ENCODE measurements at places on chromosomes 3 and 15.

GRCh38 chr3:45026957-45027356, 854 bp downstream of the CLEC3B start:
- no peak for DNase-seq

DNA sequence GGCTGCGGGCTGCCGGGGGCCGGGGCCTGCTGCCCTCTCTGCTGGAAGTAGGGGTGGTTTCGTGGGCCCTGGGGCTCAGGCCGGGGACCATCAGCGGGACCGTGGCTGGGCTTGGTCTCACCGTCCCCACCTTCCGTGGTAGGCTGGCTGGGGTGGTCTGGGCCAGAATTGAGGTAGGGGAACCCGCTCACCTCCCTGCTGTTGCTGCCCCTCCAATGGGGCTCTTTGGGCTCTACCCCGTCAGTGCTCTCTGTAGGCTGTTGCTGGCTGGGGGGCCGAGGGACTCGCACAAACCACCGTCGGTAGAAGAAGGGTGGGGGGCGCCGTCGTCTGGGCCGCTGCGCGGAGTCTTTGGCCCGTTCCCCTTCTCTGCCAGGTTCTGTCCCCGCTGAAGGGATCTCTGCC, 23.4 kb downstream of the RGMA start:
- DNase-seq = no peak

GRCh38 chr3:111610189-111610588, 15.0 kb upstream of the ZBED2 start:
- DNase-seq = no peak

GRCh38 chr3:4061195-4061594, 242.0 kb upstream of the SETMAR start:
- no peak for DNase-seq

- no peak for DNase-seq
Measured at GRCh38 chr3:30527720-30528119, 78.7 kb upstream of the TGFBR2 start.

All from NCI-H2029 (cell line).